Right lobe of liver (tissue), 6 donors: ENCODE measurements at places on chromosomes 7 and 10. TPM values are rescaled to one million over a fixed set of nuclear protein-coding genes. Genes with fewer than 3 reads are reported as not detected.

- DNase-seq, result peak; percentile 67
These were observed 38.0 kb downstream of the STARD3NL start for GRCh38 chr7:38215735-38216670.

GRCh38 chr7:81234896-81235295, 316.0 kb upstream of the SEMA3C start:
- DNase-seq, result no peak

DNA sequence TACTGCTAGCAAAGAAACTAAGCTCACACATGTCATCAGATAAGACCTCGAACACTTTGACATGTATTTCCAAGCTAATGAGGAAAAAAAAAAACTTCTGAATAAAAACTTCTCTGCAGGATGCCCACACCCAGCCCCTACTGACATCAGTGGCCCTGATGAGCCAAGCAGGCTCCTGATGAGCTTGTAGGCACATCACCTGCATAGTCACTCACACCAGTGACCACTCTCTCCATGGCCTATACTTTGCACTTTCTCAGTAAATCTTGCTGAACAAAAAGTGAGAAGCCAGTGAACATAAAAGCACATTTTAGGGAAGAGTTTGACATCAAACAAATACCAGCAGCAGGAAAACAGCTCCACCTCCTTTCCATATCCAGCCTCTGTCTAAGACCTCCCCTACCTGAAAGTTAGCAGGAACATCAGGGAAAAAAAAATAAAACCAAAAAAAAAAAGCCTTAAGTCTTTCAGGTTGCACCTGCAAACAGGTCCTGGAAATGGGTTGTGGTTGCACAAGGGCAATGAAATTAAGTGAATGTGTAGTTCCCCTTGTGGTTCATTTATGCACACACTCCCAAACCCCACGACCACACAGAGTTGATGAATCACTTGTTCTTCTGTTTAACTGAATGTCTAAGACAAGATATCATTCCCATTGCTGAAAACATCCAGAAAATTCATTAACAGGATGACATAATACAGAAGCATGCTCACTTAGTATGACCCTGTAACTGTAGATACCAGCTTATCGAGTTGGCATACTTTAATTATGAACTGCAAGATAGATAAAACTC, 205.2 kb upstream of the PDE1C start:
- no peak for DNase-seq

Gene NANOS1
- not detected for total RNA-seq

Gene HSPA12A
- total RNA-seq, result 4.2 TPM

- DNase-seq, result no peak
These were observed 17.1 kb downstream of the FGF8 start for GRCh38 chr10:101758858-101759257.

GRCh38 chr7:100711369-100711768, 5.4 kb downstream of the POP7 start:
- DNase-seq, result peak; percentile 70

DNA sequence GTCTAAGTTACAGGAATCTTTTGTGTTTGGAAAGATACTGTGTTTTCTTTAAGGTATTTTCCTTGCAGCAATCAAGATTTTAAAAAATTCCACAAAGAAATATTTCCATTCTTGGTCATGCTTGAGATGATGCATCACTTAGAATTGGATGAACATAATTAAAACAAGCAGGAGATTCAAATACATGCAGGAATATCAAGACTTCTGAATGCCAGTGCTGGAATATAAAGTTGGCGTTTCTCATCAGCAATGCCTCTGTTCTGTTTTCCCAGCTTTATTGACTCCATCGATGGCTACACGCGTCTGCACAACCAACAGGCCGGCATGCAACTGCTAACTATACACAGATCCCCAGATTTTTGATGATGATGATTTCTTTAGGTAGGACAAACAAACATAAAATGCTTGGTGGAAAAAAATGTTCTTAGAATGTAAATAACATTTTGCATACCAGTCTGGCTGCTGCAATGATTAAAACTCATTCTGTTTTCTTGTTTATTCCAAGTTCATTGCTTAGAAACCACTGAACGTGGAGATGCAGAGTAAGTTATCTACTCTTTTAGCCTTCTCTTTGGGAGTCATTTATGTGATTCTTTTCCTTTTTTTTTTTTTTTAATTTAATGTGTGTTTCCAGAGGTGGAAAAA, 91.3 kb upstream of the FAM171A1 start:
- DNase-seq, result no peak

- DNase-seq, result no peak
These were observed 17.0 kb upstream of the UTF1 start for GRCh38 chr10:133212853-133213494.

GRCh38 chr7:99000196-99000903, 122.0 kb downstream of the TRRAP start:
- DNase-seq, result no peak

GRCh38 chr7:8214244-8214824, 47.6 kb downstream of the ICA1 start:
- no peak for DNase-seq

Gene SSC4D
- 1.6 TPM for total RNA-seq

DNA sequence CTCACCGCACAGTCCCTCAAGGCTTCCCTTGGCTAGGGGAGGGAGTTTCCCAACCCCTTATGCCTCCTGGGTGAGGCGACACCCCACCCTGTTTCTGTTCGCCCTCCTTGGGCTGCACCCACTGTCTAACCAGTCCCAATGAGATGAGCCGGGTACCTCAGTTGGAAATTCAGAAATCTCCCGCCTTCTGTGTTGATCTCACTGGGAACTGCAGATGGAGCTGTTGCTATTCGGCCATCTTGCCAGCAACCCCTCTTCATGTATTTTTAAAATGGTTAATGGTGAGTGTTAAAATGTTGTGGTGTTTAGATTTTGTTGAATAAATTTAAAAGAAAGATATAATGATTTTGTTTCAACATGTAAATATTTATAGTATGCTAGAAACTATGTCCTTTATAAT, 22.0 kb downstream of the UMAD1 start:
- no peak for DNase-seq

- DNase-seq, result no peak
These were observed 2.5 kb upstream of the AVPI1 start for GRCh38 chr10:97689559-97690020.
